A549 (cell line): ENCODE measurements at places on chromosomes 16 and 17. TPM values are rescaled to one million over a fixed set of nuclear protein-coding genes. Genes with fewer than 3 reads are reported as not detected.

DNA sequence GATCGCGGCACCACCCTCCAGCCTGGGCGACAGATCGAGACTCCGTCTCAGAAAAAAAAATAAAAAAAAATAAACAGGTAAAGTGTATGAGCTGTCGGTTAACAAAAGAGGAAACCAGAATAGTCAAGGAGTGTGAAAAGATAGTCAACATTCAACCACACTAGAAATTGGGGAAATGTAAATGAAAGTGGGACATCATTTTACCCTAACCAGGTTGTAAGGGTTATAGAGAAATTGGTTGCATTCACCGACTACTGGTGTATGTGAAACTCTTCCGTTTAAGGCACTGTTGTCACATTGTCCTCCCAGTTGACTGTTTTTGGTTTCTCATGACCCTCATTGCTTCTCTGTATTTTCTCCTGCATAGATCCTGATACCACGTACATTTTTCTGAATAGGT, 62.8 kb downstream of the RABEP1 start:
- no peak for DNase-seq

SEC14L5 gene
- 0.03 TPM in 3 replicates for polyA plus RNA-seq

HBQ1 gene
- polyA plus RNA-seq = 2.8 to 4.7 TPM (median 3.2 TPM) in 3 replicates

GRCh38 chr16:17417740-17418139, 53.0 kb downstream of the XYLT1 start:
- DNase-seq = no peak

DNA sequence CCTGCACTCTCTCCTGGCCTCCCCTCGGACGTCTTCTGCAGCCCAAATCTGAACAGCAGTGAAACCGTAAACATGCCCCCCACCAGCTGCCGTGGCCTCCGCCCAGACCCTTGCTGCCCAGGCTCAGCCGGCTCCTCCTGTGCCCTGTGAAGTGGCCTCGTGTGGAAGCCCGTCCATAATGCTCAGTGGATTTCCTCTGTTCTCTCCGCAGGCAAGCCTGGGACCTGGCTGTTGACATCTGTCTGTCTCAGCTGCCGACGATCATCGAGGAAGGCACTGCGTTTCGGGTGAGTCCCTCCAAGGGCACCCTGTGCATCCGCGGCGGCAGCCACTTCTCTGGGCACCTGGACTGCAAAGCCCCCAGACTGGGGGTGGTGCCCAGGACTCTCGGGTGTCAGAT, 153.9 kb upstream of the CHMP6 start:
- DNase-seq = no peak

- DNase-seq = no peak
Observed at GRCh38 chr17:82461827-82462524, 3.4 kb downstream of the NARF start.

HSD11B2 gene
- polyA plus RNA-seq = 0.93 to 1.6 TPM (median 1.2 TPM) in 3 replicates

LDHD gene
- polyA plus RNA-seq = 0.83 to 1.3 TPM (median 1.1 TPM) in 3 replicates

DNA sequence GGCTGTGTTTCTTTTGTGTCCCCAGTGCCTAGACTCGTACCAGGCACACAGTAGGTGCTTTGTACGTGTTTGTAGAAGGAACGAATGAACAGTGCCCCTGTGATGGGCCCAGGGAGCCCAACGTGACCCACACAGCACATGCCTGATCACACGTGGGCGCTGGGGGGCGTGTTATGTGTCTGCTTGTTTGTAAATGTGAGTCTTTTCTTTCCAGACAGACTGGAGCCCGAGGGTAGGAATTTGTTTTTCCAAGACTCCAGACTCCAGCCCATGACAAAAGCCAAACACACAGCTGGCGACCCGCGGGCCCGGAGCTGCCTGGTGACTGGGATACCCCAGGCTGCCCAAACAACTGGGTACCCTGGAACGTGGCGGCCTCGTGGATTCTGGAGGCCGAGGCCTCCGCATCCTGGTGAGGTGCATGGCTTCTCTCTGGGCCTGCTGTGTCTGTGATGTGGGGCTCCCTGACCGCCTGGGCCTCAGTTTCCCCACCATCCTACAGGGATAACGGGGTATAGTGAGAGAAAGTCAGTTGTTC, 14.9 kb upstream of the CBFA2T3 start:
- DNase-seq = no peak

ZNF785 gene
- not detected in 3 replicates for polyA plus RNA-seq

MBTPS1 gene
- 47.5 to 52.8 TPM (median 50.3 TPM) in 3 replicates for polyA plus RNA-seq

GRCh38 chr17:66306446-66306845, 4.0 kb downstream of the PRKCA start:
- no peak for DNase-seq

GRCh38 chr17:4657678-4658077, 16.2 kb upstream of the ALOX15 start:
- no peak for DNase-seq

DNA sequence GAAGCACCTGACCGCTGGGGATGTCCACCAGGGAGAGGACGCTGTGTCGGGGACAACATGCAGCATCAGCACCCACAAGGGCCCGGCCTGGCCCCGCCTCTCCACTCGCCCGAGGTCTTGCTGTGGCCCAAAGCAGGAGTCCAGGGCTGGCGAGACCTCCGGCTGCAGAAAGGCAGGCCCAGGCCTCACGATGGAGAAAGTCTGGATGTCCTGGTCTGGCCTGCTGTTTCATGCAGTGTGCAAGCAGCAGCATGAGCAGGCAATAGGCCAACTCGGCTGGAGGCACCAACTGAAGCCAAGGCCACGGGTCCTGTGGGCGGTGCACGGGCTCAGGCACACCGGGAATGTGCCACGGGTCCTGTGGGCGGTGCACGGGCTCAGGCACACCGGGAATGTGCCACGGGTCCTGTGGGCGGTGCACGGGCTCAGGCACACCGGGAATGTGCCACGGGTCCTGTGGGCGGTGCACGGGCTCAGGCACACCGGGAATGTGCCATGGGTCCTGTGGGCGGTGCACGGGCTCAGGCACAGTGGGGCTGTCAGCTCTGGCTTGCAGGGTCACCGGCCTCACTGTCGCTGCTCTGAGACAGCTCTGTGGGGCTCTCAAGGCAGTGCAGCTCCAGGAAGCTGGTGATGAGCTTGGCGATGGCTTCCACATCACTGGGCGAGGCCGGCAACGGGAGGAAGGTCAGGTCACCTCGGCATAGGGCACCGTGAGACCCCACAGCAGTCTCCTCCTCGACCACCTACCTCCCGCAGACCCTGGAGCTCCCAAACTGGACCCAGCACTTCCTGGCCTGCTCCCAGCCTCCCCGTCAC, 6.9 kb downstream of the CYBC1 start:
- no peak for DNase-seq

NPTX1 gene
- polyA plus RNA-seq = 84.8 to 109 TPM (median 104 TPM) in 3 replicates

KRTAP4-11 gene
- polyA plus RNA-seq = not detected in 3 replicates
